ENCODE measurements at places on chromosomes 5 and 9.

- no peak for DNase-seq
Measured at GRCh38 chr9:136149853-136150252, 31.2 kb upstream of the TMEM250 start.

- no peak for DNase-seq
Measured at GRCh38 chr9:127143920-127144465, 21.6 kb upstream of the ANGPTL2 start.

GRCh38 chr5:88930335-88930734, 47.4 kb upstream of the MEF2C start:
- DNase-seq = no peak

DNA sequence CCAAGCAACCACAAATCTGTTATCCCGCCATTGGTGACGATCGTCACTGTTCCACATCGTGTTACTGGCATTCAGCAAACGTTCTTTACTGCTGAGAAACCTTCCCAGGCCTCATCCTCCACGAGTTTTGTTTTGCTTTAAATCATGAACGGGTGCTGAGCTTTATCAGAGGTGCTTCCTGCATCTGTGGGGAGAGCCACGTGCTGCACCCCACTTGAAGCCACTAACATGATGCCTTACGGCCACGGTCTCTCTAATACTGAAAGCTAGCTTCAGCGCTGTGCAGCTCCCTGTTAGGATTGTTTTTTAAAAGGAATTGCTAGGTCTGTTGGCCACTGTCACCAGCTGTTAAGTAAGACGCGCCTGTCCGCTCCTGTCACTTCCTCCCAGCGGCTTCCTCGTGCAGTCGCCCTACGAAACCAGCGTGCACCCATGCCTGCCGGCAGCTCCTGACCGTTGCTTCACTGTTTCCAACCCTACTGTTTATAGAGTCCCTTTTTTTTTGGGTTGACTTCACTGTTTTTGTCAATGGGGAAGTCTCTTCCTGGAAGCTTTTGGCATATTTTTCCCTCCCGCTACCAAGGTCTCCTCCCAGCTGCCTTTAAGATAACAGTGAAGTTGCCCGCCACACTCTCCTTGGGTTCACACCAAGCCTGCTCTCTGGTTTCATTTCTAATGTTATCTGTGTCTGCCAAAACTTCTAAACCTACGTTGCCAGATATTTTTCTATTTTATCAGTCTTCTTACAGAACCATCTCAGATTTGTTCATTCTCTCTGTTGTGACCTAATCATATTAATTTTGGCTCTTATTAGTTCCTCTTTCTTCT, 20.3 kb downstream of the LPCAT1 start:
- DNase-seq = no peak

- no peak for DNase-seq
Measured at GRCh38 chr5:168786147-168786546, 207.0 kb upstream of the PANK3 start.

DNA sequence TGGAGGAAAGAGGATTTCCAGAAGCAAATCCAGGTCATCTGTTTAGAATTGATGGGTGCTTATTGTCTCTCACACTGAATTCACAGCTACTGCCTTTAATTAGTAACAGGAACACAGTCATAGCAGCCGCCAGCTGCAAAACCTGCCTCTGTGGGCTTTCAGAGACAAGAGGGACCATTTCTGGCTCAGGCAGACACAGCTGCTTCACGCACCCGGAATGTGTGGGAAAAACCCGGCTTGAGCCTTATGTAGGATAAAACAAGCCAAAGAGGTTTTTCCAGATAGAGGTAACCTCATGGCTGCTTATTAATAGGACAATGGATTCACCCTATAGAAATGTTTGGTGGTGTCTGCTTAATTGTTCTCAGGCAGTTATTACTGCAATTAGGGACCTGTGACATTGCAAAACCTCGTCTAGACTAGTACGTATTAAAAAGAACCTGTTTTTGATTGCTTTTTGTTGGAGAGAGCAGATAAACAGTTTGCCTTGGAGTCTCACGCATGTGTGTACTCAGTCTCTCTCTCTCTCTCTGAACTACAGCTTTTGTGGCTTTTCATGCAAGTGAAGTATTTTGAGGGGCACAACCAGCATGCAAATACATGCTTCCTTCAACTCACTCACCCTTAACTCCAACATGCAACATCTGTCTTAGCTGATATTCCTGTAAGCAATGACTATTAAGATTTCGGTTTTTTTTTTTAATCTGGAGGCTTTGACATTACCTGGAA, 302.7 kb downstream of the PLK2 start:
- DNase-seq = no peak

DNA sequence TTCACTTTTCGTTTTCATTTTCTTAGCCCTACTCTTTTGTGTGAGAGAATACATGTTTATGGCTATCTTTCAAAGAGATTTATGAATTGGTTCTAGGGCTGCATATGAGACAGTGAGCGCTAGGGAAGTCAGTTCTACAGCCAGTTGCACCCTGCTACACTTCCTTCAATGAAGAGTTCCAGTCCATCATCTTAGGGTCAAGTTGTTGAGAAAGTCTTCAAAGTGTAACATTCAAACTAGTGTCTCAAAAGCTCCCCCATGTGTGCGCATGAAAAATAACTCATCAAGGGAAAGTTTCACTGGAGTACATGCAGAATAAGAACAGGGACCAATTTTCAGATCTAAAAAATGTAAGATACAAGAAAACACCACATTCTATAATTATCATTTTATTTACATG, 317.2 kb downstream of the DEPDC1B start:
- DNase-seq = peak; percentile 23

- no peak for DNase-seq
Measured at GRCh38 chr9:126982215-126983002, 67.8 kb downstream of the RALGPS1 start.

GRCh38 chr9:133371261-133371711, 4.6 kb downstream of the SURF4 start:
- DNase-seq = no peak

- no peak for DNase-seq
Measured at GRCh38 chr9:129696944-129697655, 31.7 kb downstream of the PRRX2 start.

- no peak for DNase-seq
Measured at GRCh38 chr9:133692364-133692985, 45.7 kb downstream of the SARDH start.

DNA sequence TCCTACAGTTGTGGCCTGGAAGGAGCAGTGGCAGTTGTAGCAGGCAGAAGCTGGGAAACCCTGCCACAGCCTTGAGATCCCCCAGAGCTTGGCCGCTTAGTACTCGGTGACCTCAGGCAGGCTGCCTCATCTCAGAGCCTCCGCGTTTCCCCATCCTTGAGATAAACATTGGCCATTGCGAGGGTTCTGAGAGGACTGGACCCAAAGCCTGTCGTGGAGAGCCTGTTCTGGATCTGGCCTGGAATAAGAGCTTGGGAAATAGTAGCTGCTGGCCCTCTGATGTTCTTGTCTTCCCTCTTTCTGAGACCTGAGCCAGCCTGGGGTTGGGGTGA, 1.3 kb downstream of the MIGA2 start:
- DNase-seq = no peak

GRCh38 chr9:127303830-127304229, 39.3 kb downstream of the GARNL3 start:
- DNase-seq = no peak

DNA sequence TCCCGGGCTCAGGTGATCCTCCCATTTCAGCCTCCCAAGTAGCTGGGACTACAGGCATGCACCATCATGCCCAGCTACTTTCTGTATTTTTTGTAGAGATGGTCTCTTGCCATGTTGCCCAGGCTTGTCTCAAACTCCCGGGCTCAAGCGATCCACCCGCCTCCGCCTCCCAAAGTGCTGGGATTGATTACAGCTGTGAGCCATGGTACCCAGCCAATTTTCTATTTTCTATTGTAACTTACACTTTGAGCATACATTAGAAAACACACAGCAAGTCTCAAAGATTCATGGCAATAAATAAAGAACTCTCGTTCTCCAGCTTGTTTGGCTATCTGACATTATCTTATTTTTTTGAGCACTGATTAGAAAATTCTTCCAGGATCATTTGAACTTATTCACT, 228.7 kb downstream of the ADAMTS6 start:
- no peak for DNase-seq

- DNase-seq = no peak
Measured at GRCh38 chr5:1359031-1359645, 14.2 kb upstream of the CLPTM1L start.

- no peak for DNase-seq
Measured at GRCh38 chr9:106065136-106065535, 370.8 kb downstream of the TMEM38B start.

DNA sequence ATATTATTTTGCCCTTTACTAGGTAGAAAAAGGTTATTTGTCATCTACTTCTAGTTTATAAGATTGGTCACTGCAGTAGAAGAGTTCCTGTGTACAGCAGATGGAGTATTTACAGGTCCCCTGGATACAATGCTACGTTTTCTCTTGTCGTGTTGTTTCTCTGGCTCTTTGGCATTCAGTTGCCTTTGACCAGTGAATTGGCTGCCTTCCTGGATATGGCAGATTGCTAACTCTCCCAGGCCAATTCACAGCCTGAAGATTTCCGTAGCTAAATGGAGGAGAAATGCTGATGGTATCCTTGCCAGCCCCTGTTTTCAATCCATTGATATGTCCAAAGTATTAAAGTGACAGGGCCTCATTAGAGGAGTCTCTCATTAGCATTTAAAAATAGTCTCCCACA, 32.5 kb upstream of the GNAQ start:
- no peak for DNase-seq

- DNase-seq = no peak
Measured at GRCh38 chr5:137022725-137023124, 476.4 kb downstream of the SPOCK1 start.

- DNase-seq = peak; percentile 5
Measured at GRCh38 chr5:145848854-145849253, 13.7 kb upstream of the PRELID2 start.

- DNase-seq = peak; percentile 28
Measured at GRCh38 chr9:125631391-125632085, 75.5 kb downstream of the MAPKAP1 start.

DNA sequence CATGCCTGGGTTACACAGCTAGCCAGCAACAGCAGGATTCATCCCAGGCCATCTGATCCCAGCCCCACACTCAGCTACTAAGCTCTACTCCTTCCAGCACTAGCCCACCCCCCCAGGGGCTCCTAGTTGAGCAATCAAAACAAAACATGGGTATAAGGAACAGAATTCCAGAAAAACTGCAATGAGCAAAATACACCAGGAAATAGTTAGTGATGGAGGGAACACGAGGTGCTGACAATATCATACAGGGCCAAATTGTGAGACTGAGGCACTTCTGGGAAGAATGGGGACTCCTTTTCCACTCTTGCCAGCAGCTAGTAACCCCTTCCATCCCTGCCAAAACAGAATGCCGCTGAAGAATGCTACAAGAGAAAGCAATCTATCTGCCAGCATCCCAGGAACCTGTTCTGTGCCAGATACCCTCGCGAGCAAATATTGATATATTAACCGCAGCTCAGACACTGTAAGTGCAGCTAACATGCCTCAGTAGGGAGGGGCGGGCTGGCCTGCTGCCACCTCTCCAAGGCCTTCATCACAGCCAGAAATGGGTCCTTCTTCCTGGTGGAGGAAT, 161.4 kb downstream of the SLIT3 start:
- DNase-seq = peak; percentile 27

GRCh38 chr5:157303667-157304327, 37.9 kb downstream of the CYFIP2 start:
- DNase-seq = no peak

DNA sequence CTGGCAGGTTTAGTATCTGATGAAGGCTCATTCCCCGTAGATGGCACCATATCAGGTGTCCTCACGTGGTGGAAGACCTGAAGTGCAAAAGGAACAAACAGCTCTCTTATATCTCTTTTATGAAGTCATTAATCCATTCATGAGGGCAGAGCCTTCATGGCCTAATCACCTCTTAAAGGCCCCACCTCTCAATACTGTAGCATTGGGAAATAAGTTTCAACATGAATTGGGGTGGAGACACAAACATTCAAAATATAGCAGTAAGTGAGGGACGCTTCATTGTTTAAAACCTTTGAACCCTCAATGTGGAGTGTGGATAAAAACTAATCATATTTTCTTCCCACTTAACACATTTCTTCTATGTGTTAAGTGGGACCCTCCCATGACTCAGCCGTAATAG, 489.4 kb upstream of the WWC1 start:
- DNase-seq = no peak

GRCh38 chr9:132312873-132313272, 41.9 kb downstream of the SETX start:
- no peak for DNase-seq

DNA sequence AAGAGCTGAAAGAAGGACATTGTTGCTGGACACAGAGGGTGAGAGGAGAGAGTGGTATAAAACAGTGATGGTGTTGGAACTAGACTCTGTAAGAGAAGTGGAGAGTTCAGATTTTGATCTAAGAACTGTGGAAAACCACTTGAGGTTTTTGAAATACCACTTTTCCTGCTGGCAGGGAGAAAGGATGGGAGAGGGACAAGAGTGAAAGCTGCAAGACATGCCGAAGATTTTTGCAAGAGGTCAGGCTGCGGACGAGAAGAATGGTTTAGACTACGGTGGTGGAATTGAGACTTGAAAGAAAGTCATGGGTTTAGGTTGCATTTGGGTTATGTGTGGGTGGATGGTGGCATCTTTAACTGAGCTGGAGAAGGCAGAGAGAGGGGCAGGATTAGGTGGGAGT, 202.2 kb upstream of the RPS23 start:
- no peak for DNase-seq

GRCh38 chr9:137070906-137071275, 534 bp upstream of the SAPCD2 start:
- DNase-seq = no peak

DNA sequence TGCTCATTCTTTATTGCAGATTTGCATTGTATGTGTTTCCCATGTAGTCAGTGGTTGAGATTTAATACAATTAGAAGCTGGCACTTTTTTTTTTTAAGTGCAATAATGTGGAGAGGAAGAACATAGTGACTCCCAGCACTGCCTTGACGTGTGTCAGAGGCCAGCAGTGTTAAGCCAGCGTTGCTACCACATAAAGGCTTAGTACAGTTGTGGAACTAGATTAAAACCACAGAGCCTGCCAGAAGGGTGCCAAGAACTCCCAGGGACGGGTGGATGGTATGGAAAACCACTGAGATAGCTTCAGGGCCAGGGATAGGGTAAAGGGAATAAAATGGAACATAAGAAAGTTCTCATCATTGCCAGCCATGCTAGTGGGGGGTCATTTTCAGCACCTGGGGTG, 142.9 kb downstream of the TRIO start:
- no peak for DNase-seq

DNA sequence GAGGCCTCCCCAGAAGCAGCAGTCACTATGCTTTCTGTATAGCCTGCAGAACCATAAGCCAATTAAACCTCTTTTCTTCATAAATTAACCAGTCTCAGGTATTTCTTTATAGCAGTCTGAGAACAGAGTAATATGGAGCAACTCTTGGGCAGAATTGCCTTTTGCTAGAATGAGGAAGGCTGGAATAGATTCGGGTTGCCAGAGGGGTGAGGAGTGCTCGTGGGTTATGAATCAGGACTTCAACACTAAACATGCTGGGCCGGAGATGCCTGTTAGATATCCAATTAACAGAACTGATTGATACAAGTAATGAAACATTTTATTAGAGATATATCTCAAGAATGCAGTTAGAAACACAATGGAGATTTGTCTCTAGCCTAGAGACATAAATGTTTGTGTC, 140.9 kb upstream of the MAP3K1 start:
- no peak for DNase-seq

- no peak for DNase-seq
Measured at GRCh38 chr9:130028493-130029222, 14.3 kb downstream of the FNBP1 start.

GRCh38 chr5:137838976-137839375, 28.7 kb upstream of the MYOT start:
- DNase-seq = no peak
